IPS DF 6.9 (cell line): ENCODE measurements at places on chromosomes 16 and 17.
A peak's percentile ranks its signal among the peaks of the same experiment; 100 is the strongest.

DNA sequence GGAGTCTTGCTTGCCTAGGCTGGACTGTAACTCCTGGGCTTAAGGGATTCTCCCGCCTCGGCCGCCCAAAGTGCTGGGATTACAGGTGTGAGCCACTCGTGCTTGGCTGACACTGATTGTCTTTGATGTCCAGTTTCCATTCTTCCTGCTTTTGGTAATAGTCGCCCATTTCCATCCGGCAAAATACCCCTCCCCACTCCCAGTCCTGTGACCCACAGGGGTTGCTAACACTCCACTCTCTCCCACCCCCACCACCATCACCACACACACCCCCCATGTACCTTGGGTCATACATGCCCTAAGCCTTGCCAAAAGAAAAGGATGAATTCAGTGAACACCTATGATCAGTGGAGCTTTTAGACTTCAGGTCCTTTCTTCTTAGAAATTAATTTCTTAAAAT lies 52.8 kb upstream of the MYH10 start:
- no peak for DNase-seq

DNA sequence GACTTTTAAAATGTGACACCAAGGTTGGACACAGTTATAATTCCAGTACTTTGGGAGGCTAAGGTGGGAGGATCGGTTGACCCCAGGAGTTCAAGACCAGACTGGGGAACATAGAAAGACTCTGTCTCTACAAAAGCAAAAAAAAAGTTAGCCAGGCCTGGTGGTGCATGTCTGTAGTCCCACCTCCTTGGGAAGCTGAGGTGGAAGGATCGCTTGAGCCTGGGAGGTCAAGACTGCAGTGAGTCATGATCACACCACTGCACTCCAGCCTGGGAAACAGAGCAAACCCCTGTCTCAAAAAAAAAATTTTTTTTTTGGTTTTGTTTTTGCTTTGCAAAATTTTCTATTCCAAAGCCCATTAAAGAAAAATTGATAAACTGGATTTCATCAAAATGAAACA lies 281.4 kb downstream of the BCAS3 start:
- DNase-seq, result no peak

- no peak for DNase-seq
Measured at GRCh38 chr17:81983011-81983638, 5.7 kb downstream of the ASPSCR1 start.

GRCh38 chr17:27473748-27474609 lies 17.7 kb downstream of the KSR1 start:
- no peak for DNase-seq

- DNase-seq, result no peak
Measured at GRCh38 chr16:88494335-88495154, 41.5 kb downstream of the ZFPM1 start.

DNA sequence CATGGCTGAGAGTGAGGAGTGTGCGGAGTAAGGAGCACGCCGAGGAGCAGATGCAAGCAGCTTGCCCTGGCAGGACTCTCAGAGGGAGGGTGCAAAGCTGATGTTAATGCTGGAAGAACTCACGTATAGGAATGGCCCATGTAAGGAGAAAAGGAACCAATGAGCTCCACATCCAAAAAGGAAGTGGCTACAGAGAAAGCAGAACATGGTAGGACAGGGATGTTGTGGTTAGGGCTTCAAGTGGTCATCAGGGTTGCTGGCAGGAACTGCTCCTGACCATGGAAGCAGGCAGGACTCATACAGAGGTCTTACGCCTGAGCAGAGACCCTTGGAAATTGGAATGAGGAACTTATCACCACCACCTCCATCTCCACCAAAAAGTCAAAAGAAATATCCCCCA lies 5.2 kb downstream of the MYO1D start:
- DNase-seq, result no peak

- no peak for DNase-seq
Measured at GRCh38 chr17:40311575-40311974, 2.6 kb downstream of the RARA start.

GRCh38 chr16:58485184-58485887 lies 14.6 kb upstream of the NDRG4 start:
- DNase-seq, result no peak

- DNase-seq, result no peak
Measured at GRCh38 chr16:73062743-73063733, 15.1 kb upstream of the ZFHX3 start.

DNA sequence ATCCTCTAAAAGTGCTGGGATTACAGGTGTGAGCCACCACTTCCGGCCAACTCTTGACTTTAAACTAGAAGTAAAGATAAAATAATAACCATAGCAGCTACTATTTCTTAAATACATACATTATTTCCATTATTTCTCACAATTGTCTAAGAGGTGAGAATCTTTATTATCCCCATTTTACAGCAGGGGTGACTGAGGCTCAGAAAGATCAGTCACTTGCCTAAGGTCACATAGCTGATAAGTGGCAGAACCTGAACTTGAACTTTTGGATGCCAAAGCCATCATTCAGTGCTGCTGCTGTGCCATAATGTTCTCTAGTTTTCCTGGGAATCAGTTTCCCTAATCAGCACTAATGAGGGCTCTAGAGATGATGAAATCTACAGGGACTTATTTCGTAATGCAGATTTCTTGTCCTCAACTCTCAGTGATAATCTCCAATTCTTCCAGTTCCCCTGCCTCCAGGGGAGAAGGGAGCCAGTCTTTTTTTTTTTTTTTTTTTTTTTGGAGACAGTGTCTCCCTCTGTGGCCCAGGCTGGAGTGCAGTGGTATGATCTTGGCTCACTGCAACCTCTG lies 25.2 kb upstream of the GPRC5B start:
- DNase-seq, result no peak

DNA sequence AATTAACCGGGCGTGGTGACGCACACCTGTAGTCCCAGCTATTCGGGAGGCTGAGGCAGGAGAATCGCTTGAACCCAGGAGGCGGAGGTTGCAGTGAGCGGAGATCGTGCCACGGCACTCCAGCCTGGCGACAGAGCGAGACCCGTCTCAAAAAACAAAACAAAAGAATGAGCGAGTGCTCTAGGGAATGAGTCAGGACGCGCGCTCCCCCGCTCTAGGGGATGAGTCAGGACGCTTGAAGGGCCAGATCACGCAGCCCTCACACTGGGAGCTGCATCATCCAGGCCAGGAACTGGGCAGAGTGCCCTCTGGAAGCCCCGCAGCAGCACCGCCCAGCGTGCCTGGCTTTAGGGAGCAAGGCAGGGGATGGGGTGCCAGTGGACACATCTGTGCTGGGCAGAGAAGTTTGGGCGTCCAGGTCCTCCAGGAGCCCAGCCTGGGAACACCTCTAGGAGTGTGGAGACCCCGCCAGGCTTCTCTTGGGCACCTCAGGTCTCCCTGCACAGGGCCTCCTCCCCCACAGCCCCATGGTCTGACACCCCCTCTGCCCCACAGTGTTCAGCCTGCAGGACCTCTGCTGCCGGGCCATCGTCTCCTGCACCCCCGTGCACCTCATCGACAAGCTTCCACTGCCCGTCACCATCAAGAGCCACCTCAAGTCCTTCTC lies 3.9 kb upstream of the WFIKKN1 start:
- no peak for DNase-seq

DNA sequence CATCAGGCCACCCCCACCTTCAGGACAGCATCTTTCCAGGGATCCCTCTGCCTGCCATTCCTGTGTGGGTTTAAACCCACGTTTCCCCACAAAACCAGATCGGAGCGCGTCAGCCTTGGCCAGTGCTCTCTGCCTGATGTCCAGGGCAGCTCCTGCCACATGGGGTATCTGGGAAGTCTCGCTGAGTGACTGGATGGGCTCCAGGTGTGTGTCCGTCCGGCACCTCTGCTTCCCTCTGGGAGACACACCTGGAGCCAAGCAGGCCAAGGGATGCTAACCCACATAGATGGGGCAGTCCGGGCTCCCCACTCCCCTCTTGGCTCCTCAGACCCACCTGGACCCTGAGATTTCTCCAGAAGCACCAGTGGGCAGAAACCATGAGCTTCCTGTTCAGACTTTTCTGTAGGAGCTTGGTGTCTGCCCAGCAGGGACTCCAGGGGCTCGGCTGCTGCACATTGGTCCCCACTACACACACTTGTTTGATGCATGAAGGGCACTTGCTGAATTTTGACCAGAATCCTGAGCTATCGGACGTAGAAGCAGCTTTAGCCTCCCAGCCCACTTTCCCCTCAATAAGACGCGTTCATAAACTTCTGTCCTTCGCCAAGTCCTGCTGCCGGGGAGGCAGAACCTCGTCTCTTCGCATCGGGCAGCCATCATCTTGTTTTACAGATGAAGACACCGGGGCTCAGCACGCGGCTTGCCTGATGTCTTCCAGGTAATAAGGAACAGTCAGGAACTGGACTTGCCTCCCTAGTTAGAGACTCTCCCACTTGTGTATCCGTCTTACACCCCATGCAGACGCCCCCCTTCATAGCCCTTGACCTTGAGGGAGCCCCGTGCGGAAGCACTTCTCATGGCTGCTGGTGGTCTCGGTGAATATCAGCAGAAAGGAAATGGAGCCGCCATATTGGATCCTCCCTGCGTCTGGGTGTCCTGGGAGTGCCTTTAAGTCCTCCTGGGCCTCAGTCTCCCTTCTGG lies 91.6 kb upstream of the ZNF469 start:
- no peak for DNase-seq

DNA sequence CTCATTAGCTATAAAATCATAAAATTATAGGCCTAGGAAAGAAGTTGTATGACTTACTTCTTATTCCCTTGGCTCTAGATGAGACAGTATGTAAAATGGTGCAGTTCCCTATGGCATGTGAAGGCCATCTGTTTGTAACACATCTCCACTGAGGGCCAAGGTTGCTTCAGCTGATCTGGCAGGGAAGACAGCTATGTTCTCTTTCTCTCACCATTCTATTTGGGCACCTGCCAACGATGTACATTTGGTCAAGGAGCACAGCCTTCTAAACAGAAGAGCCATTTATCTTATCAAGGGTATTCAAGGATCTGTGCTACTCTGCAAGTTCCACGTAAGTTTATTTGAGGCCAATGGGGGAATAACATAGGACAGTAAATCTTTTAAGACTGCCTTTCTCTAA lies 129.8 kb upstream of the TOM1L1 start:
- no peak for DNase-seq

DNA sequence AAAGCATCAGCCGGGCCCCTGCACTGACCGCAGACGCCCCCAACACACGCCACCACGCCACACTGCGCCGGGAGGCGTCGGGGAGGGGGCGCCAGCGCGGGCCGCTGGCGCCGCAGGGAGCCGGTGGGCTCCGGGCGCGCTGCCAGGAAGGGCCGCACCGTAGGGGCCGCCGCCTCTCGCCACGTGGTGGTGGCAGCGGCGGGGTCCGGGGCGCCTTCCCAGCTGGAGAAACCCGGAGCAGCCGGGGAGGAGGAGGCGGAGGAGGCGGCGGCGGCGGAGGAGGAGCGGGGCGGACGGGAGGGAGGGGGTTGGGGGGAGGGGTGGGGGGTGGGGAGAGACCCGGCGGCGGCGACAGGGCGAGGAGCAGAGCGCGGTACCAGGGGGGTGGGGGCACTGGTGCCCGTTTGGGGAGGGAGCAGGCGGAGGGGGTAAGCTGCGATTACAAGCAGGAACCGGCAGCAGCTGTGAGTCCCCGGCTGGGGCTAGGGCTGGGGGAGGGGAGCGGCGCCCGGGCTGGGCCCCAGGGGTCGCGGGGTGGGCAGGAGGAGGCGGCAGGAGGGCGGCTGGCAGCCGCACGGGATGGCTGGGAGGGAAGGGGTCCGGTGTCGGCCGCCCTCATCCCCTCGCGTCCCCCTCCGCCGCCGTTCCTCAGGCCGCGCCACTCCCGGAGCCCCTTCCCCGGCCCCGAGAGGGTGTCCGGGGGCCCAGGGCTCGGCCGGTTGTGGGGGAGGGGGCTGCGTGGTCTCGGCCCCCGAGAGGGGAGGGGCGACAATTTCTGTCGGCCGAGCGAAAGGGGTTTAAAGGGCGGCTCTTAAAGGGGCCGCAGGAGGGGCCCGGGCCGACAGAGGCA lies at the start of gene TBKBP1:
TSS of gene TBKBP1 (plus strand) at position 431 of the 850 bp plus-strand sequence. CDS start 1,952 bp downstream, outside the sequence.
- DNase-seq, result no peak

GRCh38 chr17:56478836-56479447 lies 114.6 kb upstream of the NOG start:
- DNase-seq, result peak; percentile 37

DNA sequence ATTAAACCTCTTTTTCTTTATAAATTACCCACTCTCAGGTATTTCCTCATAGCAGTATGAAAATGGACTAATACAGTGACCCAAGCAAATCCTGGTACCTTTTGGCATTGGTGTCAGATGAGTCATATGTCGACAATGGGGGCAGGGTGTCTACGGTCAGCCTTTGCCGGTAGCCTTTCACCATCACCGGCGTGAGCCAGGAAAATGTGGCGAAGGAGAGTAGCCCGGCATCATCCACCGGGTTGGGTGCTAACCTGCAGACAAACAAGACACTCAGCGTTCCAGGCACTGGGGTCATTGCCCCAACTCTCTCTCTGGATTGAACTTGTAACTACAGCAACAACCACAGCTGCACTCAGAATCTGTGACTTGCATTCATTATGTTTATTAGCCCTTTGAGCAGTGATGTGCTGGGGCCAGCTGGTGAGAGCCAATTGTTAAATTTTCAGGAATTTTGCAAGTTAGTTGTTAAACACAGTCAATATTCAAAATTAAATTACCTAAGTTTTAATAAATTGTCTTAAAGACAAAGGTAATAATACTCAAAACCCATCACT lies 11.9 kb downstream of the ABCC12 start:
- DNase-seq, result no peak

DNA sequence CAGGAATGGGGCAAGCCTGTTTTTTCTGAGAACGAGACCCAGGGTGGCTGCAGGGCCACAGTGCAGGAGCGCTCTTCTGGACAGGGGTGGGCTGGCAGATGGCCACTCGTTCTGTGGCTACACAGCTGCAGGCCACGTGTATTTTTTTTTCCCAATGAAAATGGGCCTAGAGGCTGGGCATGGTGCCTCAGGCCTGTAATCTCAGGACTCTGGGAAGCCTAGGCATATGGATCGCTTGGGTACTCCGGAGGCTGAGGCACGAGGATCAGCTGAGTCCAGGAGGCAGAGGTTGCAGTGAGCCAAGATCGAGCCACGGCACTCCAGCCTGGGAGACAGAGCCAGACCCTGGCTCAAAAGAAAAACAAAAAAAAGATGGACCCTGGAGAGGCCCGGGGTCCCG lies 6.8 kb downstream of the UNKL start:
- no peak for DNase-seq

DNA sequence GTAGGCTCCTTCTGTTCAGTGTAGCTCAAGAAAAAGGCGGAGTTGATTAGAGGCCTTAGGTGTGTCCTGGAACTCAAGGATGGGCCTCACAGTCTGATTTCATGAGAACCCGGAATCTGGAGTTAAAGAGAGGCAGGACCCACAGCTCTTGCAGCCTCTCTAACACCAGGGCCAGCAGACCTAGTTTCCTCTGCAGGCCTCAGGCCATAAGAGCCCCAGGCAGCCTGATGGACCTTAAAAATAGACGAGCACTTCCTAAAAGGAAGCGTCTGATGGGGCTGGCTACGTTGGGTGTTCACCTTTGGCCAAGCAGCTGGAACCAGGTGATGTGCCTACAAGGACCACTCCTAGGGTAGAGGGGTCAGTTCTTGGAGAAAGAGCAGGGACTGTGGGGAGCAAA lies 7.6 kb downstream of the CACNG5 start:
- DNase-seq, result no peak

DNA sequence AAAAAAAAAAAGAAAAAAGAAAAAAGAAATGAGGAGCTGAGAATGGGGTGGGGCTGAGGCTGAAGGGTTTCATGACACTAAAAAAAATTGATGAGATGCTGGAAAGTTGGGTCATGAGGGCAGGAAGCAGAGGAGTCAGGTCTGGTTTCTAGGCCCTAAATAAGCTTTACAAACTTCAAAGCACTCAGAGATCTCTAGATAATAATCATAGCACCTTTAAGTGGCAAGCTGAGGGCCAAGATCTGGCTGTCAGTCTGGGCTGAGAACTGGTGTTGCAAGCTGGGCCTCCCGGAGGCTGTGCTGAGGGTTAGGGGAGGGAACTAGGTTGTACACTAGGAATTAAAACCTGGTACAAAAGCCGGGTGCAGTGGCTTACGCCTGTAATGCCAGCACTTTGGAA lies 6.4 kb downstream of the ZNF764 start:
- no peak for DNase-seq
